Right ventricle myocardium superior (tissue), 1 donor: ENCODE measurements at places on chromosomes 3 and 15.

DNA sequence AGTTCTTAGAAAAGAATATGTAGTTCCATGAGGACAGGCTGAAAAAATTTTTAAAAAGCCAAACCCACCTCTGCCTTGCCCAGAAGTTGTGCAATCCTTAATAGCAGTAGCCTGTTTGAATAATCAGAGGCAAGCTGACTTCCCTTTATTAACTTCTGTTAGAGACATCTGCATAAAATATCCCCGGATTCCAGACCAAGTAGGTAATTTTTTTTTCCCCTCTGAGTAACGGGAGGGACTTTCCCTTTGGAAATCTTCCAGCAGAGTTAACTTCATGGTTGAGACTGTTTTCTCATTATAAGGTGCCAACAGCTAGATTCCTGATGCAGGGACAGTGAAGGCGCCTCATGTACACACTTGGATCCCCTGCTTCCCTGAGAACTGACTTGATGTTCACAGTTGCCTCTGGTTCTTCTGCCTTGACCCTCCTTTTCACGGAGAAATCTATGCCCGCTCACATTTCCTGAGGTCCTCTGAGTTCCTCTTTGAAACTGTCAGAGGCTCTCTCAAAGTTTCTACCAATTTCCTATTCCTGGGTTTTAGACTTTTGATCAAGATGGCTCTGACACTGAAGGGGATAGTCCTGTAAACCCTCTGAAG, 227.6 kb upstream of the BHLHE40 start:
- DNase-seq: no peak

- no peak for DNase-seq
These were observed 25.3 kb upstream of the RNF111 start for GRCh38 chr15:58962136-58962535.

DNA sequence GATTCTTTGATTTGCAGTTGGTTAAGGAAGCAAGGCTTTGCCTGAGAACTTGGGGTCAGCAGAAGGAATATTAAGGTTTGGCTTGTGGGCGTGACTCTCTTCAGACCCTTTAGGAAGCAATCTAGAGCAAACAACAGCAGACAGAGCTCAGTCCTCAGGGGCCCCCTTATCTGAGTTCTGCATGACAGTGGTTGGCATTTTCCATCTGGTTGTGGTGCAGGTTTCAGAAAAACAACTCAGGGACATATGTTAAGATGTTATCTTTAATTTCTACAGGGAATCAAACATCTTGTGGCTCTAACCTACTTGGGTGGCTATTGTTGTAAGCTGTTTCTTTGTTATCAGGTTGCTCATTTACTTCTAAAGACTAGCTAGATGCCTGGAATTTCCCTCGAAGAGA, 141.4 kb downstream of the VPS8 start:
- DNase-seq: no peak

GRCh38 chr3:102161384-102162006, 273.3 kb upstream of the ZPLD1 start:
- DNase-seq: no peak

DNA sequence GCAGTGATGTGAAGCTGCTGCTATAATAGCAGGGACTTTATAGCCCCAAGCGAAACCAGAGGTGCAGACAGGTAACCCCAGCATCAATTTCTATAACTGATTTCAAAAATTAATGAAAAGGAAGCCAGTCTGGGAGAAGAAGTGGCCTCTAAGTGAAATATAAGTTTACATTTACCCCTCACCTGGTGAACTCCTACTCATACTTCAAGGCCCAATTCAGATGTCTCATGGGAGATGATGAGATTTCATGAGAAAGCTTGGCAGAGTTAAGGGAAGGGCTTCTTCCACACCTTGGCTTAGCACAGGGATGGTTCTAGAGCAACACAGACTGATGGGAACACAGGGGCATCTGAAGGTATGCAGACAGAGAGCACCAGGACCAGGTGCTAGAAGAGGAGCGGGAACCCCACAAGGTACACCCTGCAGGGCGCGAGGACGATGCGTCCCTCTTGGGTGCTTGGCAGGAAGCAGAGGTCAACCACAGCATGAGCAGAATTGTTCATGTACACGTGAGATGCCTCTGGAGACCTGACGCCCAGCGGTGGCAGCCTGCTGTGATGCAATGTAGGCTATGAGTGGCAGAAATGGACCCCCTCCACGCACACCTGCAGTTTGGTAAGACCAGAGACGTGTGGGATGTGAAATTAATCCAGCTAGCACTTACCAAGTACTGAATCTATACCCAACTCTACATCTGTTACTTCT, 102.9 kb downstream of the SRGAP3 start:
- no peak for DNase-seq

GRCh38 chr3:164732166-164732565, 346.1 kb downstream of the SI start:
- no peak for DNase-seq
